ENCODE measurements at places on chromosomes 13 and 19.

GRCh38 chr13:23644126-23644419, 73.9 kb downstream of the TNFRSF19 start:
- DNase-seq, result no peak

- DNase-seq, result no peak
Measured at GRCh38 chr13:77563111-77563510, 27.6 kb downstream of the SCEL start.

DNA sequence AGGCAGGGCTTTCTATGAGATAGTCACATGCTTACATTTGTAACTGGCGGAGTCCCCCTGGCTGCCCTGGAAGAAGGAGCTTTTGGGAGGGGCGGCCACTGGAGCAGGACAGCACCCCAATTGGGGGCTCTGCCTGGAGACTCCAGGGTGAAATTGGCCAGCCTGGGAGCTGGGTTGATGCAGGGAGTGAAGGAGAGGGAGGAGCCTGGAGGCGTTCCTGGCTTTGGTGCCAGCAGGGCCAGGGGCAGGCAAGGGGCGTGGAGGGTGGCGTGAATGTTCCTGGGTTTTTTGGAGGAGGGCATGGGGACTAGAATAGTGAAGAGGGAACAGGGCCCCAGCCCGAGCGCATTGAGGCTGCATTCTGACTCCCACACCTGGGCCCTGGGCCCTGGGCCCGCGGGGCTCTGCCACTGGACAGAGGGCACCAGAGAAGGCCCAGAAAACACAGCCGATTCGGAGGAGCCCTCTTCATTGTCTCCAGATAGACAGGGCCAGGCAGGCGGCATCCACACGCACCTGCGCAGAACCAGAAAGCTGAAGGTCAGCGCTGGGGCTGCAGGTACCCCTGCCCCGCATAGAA, 29.5 kb downstream of the COMP start:
- DNase-seq, result no peak

DNA sequence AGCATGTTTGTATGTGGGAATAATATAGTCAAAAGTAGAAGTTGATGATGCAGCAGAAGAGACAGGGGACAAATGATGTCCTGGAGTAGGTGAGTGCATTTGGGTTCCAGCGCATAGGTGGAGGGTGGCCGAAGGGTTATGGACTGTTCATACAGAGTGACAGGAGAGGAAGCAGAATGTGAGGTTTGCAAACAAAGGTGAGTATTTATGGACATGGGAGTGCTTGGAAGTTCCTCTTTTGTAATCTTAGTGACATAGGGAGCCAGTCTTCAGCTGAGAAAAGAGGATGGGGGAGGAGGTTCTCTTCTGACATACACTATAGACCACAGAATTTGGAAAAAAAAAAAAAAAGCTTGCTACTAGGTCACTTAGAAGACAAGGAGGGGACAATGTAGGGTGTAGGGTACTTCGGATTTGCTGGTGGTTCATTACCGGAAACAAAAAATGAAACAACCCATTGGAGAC, 331.6 kb downstream of the DLEU7 start:
- DNase-seq, result no peak

GRCh38 chr19:49468746-49469447, 5.1 kb upstream of the FLT3LG start:
- no peak for DNase-seq

DNA sequence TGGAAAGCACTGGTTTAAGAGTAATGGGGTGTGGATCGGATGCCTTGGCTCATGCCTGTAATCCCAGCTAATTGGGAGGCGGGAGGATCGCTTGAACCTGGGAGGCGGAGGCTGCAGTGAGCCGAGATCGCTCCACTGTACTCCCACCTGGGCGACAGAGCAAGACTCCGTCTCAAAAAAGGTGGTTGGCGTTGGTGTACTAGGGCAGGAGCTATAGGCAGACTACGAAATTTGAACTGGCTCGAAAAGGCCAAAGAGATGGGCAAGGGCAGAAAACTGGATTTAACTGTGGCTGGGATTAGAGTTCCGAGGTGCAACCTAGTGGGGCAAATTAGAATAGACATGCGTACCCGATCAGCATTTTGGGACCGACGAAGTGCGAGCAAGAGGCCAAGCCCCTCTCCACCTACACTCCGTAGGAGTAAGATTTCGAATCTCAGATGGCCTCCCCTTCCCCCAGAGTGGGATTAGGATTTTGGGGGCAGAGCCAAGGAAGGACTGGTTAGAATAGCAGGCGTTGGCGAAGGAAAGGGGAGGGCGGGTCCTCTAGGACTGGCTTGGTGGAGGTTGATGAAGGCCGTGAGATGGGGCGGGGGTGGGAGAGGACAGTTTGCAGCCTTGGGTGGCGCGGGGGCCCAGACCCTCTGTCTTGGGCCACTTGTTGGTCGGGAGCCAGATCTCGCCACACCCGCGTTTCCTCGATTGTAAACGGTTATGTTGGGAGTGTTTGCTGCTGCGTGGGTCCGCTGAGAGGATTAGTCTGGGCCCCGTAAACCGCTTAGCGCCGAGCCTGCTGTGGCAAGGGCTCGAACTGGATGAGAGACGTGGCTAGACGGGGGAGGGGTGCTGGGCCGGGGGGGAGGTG, 2.0 kb upstream of the INAFM1 start:
- peak; percentile 56 for DNase-seq

DNA sequence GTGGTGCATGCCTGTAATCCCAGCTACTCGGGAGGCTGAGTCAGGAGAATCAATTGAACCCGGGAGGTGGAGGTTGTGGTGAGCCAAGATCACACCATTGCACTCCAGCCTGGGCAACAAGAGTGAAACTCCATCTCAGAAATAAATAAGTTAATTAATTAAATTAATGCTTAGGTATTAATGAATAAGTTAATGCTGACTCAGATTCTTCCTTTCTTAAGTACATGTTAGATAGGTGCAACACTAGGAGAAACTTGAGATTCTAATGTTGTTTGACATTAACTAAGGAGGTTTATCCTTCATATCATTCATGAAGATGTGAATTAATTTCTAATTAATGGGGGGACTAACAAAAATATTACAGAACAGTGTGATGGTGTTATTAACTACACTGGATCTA, 812.6 kb upstream of the SPRY2 start:
- no peak for DNase-seq

GRCh38 chr19:54654447-54655321, 8.1 kb upstream of the LILRB4 start:
- DNase-seq, result no peak

DNA sequence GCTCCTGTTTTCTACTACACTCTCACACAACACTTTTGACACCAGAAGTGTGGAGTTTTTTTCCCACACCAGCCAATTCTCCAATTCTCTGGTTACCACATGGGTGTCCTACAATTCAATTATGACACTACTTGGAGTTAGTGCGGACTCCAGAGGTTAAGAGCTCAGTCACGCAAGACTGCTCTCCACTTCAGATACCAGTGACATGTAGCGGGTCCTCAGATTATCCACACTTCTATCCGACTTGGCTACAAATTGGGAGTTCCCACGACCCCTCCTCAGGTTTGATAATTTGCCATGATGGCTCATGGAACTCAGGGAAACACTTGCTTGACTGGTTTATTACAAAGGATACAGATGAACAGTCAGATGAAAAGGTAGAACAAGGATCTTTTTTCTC, 32.9 kb downstream of the PAN3 start:
- DNase-seq, result no peak

DNA sequence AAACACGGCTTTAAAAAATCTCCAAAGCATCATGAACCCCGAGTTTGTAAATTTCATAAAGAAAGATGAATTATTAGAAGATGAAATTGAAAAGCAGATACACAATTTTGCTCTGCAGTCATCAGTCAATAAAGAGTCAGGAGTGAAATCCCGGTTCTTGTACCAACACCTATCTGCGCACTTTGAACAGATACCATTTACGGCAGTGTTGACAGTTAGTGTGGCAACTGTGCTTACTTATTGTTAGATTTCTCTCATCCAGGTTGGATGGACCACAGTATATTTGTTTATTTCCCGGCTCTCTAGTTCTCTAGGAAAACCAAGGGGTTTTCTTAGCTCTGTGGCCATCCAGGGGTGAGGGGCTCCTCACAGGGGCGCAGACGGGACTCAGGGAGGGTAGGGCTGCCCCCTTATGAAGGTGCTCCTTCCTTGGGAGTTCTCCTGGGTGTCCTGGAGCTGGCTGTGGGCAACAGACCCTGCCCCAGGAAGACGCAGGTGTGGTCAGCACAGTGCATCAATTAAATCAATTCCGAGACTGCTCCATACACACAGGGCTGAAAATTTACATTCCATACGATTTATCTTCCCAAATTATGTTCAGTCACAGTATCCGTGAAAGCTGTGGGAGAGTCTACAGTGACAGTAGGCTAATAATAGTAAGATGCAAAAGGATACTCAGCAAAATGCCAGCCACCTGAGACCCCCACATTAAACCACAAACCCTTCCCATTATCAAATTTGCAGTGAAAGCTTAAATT, 107.0 kb upstream of the C1QTNF9B start:
- no peak for DNase-seq

DNA sequence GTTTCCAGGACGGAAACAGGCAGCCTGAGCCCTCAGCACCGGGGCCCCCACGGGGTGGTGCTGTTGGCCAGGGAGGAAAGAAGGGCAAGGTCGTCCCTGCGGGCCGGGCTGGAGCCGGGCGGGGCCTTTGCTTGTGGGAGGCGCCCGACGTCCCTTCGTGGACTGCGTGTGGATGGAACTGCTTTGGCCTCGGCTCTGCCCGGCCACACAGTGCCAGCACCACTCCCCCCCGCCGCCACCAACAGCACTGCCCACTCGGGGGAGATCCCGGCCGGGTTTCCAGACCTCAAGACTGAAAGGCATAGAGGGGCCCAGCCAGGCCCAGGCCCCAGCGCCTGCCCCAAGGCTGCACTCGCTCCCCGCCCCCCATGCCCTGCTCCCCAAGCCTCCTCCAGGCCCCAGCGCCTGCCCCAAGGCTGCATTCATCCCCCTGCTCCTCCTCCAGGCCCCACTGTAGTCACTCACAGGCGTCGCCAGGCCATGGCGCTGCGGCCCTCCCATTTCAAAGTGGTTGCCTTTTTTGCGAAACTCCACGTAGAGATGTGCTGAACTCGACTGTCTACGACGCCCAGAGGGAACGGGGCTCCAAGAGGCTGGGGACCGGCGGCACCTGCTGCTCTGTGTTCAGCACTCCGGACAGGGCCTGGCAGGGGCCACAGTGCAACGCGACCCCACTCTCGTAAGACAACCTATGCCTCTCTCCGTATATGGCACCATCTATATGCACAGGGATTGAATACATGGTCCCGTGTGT, 22.5 kb downstream of the C13orf46 start:
- peak; percentile 53 for DNase-seq

- no peak for DNase-seq
Measured at GRCh38 chr13:107441279-107441678, 774.1 kb downstream of the LIG4 start.

- no peak for DNase-seq
Measured at GRCh38 chr13:43180837-43181236, 157.5 kb downstream of the DNAJC15 start.

DNA sequence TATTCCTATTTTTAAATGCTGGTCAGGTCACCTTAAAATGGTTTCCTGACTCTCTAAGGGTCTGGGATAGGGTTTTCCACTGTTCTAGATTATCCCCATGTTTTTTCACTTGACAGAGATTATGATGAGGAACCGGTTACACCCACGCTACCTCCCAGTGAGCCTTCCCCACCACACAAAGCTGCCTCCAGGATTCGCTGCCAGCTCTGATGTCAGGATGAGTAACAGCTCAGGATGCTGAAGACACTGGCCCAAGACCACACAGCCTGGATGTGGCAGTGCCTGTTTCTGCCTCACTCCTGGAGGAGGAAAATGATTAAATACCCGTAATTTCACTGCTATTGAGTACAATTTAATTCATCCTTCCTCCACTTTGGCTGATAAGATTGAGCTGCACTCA, 22.9 kb downstream of the ZNF114 start:
- no peak for DNase-seq

- DNase-seq, result no peak
Measured at GRCh38 chr13:62643007-62643483, 1227.4 kb upstream of the PCDH20 start.

GRCh38 chr13:31049083-31049482, 112.6 kb downstream of the HSPH1 start:
- no peak for DNase-seq

- DNase-seq, result no peak
Measured at GRCh38 chr19:13576726-13577125, 70.4 kb upstream of the CACNA1A start.

DNA sequence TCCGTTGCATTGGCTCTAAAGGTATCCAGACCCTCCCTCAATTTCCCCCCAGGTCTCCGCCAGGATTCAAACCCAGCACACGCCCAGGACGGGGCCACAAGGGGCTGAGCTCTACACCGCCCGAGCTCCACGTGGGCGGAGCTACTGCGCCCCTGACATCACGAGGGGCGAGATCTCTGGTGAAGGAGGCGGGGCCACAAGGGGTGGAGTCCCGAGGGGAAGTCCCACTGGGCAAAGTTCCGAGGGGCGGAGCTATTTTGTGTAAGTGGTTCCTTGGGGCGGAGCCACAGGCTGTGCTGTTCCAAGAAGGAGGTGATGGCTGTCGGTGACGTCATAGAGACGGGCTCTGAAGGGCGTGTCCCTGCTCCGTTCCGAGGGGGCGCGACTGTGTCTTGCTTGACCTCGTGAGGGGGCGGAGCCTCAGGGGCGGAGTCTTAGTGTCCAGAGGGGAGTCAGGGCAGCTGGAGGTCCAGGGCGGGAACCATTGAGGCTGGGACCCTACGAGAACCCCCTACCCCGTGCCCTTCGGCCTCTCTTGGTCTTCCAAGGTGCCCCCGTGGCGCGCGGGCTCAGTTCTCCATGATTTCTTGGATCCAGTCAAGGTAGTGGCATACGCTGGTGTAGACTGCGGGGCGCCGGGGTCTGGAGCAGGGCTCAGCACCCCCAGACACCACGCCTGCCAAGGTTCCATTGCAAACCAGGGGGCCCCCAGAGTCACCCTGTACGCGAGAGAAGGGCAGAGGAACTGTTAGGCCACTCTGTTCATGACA, 1.3 kb upstream of the KLK8 start:
- DNase-seq, result no peak

DNA sequence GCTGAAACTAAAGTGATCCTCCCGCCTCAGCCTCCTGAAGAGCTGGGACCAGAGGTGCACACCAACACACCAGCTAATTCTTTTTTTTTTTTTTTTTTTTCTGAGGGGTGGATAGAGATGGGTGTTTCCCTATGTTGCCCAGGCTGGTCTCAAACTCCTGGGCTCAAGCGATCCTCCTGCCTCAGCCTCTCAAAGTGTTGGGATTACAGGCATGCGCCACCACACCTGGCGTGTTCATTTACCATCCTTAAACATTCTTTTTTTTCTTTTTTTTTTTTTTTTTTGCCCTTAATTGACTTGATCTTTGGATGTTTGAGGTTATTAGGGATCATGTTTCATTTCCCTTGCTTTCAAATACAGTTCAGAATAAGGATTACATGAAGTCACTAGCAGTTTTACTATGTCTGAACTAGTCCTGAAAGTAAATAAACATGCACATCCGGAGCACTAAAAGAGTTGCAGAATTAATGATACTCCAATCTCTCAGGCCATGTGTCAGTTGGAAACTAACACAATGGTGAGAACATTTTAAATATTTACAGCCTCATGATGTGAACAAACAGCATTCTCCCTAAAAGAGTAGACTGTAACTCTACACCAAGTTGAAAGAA, 10.2 kb downstream of the UTP14C start:
- no peak for DNase-seq
